Germinal center (tissue), 1 donor: ENCODE measurements at places on chromosomes 2 and 18.

DNA sequence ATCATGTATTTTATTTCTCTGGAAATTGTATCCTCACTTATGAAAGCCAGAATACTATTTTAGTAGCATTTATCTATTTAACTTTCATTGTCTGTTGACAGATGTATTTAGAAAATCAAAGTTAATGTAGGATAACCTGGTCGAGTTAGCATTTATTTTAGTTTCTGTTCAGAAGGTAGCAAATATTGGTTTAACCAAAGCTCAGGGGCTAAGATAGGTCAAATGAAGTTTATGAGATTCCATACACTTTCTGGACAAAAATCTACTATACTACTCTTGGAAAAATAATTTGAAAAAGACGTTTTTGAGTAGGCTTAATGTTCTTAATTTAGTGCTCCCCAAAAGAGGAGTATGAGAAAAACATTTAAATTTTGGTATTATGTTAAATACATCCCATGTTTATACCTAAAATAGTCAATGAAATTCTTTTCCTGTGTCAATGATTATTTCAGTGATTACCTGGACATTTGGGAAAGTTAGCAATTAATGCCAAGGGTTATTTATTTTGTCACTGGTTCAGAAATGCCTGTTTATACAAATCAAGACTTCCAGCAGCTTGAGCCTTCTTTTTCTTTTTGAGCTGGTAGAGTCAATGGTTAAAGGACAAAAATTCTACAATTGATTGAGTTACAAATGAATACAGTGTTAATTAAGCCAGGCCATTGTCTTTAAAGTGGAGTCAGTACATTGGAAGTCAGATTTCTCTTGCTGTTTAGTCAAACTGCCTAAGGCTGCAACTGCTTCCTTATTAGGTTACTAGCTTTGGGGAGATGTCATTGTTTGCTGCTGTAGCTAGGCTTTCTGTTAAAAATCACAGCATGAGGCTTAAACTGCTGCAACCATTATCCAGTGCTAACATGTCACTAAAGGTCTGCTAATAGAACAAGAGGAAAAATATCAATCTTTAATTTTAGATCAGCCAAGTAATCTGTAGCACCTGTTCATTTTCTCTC is 182.3 kb downstream of the CAMKMT start:
- DNase-seq, result no peak

DNA sequence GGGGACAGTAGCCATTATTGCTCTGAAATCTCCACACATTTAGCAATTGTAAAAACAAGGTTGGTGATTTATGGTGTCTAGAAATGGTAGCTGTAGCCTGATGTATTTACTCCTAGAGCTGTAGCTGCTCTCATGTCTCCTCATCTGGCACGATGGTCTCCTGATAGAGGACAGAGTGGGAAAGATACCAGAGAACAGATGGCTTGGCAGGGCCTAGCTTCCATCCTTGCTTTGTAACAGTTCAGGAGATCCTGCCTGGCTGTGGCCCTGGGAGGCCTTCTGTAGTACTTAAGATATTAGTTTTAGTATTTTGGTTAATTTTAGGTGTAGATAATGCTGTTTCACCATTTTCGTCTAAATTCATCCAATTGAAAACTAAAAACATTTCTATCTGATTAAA is 6.7 kb downstream of the ATG16L1 start:
- no peak for DNase-seq

DNA sequence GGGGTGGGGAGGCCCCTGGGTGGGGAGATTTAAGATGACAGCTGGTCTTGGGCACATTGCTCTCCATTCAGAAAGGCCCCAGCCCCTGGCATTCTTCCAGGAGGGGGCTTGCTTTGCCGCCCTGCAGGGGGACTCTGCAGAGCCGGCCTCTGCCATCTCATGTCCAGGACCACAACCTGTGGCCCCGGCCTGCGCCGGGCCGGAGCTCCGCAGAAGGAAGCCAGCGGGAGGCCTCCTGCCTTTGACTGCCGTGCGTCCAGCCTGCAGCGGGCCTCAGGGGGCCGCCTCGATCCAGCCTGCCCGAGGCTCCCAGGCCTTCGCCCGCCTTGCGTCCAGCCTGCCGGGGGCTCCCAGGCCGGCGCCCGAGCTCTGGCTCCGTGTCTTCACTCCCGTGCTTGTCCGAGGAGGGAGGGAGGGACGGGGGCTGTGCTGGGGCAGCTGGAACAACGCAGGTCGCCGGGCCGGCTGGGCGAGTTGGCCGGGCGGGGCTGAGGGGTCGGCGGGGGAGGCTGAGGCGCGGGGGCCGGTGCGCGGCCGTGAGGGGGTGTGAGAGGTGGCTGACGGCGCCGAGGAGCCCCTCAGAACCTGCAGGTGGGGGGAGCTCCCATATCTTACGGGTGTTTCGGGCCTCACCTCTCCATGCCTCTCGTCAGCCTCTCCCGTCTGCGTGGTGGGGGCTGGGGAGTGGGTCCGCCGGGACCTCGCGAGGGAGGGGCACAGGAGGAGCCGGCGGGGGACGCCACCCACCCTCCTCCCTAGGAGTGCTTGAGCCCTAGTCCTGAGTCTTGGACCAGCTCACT is 20.4 kb downstream of the GPC1 start:
- no peak for DNase-seq

DNA sequence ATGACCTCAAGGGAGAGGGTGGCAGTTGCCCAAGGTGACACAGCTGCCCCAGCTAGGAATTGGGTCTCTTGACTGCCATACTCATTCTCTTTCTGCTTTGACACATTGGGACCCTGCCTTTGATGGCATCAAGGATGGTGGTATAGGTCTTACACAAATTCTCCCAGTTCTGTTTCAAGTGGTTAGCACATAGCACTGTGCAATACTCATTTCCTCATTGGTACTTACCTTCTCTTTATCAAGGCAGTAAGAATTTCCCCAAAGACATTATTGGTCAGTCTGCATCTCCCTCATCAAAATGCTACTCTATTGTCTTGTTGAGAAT is 35.9 kb upstream of the CCDC93 start:
- DNase-seq, result no peak

GRCh38 chr2:178718283-178718682 is 88.9 kb downstream of the TTN start:
- no peak for DNase-seq
